Activated naive CD4-positive, alpha-beta T cell treated with anti-CD3 and anti-CD28 coated beads, Interleukin-2, amount 50 U/mL, for 72 hours (primary cell): ENCODE measurements at places on chromosomes 16 and 17. TPM values are rescaled to one million over a fixed set of nuclear protein-coding genes. Genes with fewer than 3 reads are reported as not detected.

DNA sequence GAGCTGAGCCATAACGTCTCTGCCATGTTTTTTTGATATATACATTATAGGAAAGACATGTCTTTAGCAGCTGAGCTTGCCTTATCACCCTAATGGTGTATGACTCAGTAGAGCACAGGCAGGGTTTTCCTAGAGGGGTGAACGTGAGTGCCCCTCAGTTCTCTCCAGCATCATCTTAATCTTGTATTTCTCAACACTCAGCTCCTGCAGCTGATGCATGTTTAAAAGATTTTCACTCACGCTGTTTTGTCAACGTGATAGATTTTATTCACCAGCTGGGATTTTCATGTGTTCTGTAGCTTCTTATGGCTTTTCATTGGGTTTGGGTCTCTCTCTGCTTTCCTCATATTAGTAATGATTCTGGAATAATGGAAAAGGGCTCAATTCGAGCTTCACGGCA lies 186.0 kb upstream of the PMFBP1 start:
- no peak for DNase-seq

DNA sequence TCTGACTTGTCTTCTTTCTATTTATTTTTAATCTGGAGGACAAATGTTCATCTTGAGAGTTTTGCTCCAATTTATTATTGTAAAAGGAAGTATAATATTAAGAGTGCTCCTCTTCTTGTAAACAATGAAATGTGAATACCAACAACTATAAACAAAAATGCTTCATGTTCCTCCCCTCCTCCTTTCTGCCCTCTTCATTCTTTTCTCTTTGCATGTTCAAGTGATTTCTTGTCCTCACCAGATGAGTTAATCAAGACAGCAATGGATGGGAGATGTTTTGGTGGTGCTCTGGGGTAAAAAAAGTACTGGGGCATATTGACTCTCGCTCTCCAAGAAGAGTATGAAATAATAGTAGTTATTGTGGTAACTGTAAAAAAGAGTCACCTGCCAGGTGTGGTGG lies 24.3 kb downstream of the ITGB3 start:
- DNase-seq, result no peak

DNA sequence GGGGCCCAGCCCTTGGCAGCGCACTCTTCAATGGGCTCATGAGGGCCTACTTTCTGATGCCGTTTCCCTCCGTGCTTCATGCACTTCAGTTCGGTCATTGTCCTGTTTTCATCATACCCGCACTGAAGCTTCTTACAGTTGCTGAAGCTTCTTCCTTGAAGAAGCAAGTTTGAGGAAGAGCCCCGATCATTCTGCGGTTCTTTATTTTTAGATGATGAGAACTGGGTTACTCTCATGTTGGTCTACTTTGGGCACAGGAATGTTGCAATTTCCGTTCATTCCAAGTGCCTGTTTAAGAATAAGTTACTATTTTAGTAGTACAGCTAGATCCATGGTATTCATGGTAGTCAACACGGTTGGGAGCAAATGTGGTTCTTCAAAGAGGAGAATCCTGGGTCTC lies 587.7 kb upstream of the HSBP1 start:
- no peak for DNase-seq

DNA sequence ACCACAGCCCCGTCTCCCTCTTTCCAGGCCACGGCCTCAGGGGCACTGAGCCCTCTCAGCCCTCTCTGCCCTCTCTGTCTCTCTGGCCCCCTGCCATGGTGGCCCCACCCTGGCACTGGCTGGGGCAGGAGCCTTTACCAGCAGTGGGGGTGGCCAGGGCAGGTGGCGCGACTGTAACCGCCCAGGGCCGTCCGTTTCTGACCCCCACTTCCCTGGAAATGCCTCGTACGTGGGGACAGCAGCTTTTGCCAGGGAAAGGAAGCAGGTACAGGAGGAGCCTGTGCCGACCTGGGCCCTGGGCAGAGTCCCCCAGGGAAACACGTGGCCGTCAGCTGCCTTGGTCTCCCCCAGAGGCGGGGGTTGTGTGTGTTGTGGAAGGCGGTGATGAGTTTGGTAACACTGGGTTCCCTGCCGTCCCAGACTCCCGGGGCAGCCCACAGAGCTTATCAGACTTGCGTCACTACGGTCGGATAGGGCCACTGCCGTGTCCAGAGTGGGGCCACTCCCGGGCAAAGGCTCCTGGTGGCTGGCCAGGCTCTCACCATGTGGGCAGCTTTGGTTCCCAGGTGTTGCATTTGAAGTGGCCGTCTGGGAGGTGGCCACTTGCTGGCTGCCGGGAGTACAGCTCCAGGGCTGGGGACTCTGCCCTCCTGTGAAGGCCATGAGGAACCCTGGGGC lies 249.3 kb upstream of the CIBAR2 start:
- DNase-seq, result no peak

GRCh38 chr17:76081295-76082210 lies 2.6 kb downstream of the ZACN start:
- DNase-seq, result no peak

DNA sequence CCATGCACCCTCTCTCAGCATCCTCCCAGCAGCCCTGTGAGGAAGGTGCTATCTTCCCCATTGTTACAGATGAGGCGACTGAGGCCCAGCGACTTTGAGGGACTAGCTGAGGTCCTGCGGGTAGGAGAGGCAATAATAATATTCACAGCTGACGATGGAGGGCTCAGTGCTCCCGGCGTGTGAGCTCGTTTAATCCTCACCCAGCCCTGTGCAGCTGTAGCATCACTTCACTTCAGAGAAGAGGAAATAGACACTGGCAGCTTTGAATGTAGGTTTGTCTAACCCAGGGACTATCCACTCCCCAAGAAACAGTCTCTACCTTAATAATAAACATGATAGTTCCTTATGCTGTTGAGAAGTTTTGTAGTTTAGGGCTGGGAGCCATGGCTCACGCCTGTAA lies 21.6 kb downstream of the LASP1 start:
- DNase-seq, result no peak

GRCh38 chr16:23423496-23424049 lies 29.4 kb downstream of the COG7 start:
- no peak for DNase-seq

GRCh38 chr17:5975661-5976060 lies 94.5 kb upstream of the WSCD1 start:
- DNase-seq, result no peak

DNA sequence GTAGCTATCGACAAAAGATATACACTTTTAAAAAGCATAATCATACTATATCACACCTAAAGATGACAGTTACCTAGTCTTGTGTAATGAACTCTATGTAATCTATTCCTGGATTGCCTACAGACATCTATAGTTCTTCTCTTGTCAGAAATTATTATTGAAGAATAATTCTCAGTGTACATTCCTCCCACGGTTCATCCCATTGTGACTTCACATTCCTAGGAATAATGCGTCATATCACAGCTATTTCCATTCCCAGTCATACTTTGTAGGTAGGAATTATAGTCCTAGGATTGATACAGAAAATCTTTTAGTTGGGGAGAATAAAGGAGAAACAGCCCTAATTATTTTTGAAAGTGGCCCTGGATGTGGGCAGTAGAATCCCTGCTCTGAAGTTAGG lies 44.0 kb upstream of the ABCC11 start:
- no peak for DNase-seq

DNA sequence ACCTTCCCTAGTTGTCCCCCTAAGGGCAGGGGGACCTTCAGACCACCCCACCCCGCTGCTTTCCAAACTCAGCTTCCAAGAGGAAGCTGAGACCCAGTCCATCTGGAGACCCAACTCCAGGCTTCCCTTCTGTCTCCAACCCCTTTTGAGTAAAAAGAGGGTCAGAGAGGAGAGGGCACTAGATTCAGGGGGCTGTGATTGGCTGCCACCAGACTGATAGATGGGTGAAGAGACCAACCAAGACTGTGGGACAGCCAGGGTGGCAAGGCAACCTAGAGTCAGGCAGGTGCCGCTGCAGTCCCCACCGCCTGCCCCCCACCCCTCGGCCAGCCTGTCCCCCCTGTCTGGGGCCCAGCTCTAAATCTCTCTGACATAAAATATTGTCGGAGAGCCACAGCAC lies 92.5 kb downstream of the SDK2 start:
- peak; percentile 33 for DNase-seq

- no peak for DNase-seq
Observed at GRCh38 chr16:10589109-10589508, 8.7 kb upstream of the EMP2 start.

GRCh38 chr17:49108318-49108717 lies 24.3 kb upstream of the B4GALNT2 start:
- no peak for DNase-seq

DNA sequence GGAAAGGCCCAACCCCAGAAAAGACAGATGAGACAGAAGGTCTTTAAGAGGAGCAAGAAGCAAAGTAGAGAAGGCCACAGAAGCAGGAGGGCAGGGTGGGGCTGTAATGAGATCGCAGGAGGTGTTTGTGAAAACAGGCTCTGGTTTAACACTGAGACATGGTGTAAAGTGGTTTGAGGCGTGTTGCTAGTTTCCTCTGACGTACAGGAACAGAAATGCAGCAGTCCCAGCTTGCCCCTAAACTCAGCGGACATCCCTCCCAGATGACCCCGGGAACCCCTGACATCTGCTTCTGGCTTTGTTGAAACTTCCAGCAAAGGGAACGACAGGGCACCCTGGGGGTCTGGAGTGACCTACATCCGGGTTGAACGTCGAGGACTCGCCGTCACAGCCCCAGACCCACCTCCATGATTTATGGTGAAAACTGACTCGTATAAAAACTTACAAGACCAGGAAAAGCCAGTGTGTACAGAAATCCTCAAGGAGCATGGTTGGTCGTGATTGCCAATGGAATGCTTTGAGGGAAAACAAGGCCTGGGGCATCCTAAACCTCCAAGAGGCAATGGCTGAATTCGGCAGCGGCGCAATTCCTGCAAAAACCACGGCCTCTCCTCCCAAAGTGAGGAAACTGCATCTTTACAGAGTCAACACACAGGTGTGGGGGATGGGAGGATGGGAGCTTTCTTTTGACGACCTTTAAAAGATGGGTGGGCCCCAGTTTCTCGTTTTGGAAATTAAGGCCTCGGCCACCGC lies 25.8 kb downstream of the LITAF start:
- peak; percentile 36 for DNase-seq

DNA sequence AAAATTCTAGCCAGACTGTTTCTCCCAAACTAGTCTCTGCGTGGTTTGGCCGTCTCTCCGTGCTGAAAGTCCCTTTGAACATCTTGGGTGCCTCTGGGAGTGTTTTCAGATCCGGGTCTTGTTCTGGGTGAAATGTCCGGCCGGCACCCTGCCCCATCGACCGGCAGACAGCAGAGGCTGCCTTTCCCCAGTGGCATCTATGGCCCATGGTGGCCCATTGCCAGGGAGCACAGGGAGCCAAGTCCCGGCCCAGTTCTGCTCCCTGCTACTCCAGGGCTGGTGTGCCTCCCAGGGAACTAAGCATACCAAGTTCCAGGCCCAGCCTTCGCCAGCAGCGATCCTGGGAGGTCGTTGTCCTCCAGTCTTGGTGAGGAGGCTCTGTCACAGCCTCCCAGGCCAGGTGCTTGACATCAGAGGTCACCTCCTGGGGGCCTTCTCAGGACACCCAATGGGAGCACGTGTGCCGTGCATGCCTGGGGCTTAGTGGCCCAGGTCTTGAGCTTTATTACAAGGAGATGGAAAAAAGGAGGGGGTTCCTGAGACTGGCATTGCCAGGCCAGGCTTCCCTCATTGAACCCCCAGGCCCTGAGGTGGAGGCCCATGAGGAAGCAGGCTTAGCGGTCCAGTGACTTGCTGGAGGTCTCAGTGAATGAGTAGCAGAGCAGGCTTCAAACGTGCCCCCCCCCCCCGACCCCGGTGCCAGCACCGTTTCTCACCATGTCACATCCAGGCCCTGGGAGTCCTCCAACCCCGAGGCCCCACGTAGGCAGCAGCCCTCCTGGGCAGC lies 54.0 kb downstream of the PGS1 start:
- DNase-seq, result no peak

DNA sequence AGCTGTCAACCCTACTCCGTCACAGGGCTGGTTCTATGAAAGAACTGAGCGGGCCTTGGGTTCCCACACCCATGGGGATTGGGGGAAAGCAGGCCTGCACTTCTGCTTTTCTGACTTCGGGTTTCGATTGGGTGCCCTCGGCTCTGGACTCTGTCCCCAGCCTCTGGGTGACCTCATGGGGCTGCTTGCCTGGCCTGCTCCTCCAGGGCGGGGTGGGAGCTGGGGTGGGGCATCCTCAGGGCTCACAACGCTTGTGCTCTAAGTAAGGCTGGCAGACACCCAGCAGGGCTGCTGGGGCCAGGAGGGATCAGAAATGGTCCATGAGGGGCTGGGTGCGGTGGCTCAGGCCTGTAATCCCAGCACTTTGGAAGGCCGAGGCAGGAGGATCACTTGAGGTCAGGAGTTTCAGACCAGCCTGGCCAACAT lies 19.2 kb downstream of the ARHGAP27 start:
- no peak for DNase-seq

DNA sequence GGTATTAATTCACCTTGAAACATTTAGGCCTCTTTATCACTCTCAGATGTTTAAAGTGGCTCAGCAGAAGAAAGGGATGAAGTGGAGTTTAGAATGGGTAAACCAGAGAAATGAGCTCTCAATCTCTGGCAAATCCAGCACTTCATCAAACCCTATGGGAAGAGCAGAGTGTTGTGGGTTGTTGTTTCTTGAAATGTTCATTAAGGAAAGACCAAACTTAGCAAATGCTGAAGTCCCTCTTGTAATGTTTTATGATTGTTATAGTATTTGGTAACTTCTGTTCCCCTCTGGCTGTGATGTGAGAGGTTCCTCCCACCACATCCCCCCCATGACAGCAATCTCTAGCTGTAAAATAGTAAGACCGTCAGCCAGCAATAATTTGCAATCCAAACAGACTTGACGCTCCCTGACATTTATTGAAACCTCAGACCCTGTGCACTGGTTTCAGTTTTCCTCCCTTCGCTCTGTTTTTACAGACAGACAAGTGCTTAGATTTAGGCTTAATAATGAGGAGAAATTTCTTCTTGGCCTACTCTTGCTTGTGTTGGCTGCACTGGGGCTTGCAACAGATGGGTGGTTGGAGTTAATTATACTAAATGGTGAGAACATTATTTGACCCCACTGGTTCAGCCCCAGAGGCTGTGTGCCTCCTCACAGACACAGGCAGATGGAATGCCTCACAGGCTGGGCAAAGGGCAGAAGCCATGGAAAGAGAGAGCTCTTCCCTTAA lies 609.4 kb upstream of the SOX9 start:
- no peak for DNase-seq

DNA sequence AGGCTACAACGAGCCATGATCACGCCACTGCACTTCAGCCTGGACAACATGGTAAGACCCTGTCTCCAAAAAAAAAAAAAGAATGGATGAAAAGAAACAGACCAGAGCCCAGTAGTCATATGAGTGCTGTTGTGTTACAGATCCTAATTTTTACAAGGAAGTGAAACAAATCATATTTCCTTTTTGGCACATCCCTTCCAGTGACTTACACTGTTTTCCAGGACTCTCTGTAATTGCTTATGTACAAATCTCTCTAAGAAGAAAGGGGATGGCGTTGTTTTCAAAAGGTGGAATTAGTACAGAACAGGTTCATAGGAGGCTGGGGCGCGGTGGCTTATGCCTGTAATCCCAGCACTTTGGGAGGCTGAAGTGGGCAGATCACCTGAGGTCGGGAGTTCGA lies 19.8 kb upstream of the ZNF594 start:
- DNase-seq, result no peak

Gene PTGES3L
- 3.6 TPM for total RNA-seq
